ENCODE measurements at places on chromosomes 2 and 18.

DNA sequence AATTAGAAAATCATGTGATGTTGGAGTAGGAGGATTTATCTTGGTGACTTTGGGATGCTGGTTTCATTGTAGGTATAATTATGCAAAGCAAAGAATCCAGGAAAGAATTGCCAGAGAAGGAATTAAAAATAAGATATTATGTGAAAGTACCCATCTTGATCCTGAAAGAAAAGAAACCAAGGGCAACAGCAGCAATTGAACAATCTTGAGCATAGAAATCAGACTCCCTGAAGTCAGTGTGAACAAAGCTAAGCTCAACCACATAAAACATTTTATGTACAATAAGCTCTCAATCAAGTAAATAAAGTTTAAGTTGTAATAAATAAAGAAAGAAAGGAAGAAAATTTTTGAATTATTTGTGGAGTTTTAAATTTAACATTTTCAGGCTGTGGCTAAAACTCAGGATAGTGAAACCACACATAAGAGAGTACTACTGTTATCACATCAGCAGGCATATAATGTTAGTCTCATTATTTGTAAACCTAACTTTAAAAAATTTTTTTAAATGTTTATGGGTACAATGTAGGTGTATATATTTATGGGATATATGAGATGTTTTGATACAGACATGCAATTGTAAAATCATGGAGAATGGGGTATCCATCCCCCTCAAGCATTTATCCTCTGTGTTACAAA lies 32.8 kb upstream of the GPR55 start:
- DNase-seq, result no peak

- DNase-seq, result no peak
These were observed 1377.2 kb upstream of the ZEB2 start for GRCh38 chr2:145897151-145897550.

DNA sequence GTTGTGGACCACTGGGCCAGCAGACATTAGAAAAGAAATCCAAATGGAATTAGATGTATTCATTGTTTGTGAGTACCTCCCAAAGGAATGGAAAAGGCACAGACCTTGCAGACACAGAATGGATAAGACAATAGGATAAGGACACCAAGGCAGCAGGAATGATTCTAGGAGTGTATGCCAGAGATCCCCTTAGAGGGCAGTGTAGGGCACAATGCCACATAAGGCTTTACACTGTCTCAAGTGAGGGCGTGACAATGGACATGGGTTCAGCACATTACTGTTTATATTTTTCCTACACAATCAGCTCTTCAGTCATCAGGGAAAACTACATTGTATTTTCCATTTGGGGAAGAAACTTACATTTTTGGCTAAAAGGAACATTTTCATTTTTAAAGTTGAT lies 250.9 kb downstream of the PTH2R start:
- DNase-seq, result no peak

GRCh38 chr2:232374356-232374755 lies 4.2 kb upstream of the ALPP start:
- no peak for DNase-seq

DNA sequence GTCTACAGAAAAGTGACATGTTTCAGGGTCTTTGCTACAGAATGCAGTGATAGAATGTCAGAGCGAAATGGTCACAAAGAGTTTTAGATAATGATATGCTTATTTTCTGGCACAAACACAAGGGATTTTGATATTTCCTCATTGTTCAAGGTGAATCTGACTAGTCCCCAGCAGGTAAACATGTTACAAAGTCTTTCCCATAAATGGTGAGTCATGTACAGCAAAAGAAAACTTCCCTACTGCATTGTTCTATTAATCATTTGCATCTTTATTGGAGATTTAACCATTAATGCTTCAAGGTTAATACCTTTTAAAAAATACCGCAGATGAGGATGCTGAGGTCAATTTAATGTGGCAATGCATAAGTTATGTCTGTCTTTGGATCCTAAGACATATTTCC lies 19.1 kb upstream of the TRIB2 start:
- DNase-seq, result no peak

- no peak for DNase-seq
These were observed 282.3 kb downstream of the BCL11A start for GRCh38 chr2:60271131-60271530.

- no peak for DNase-seq
These were observed 47.8 kb downstream of the TMX3 start for GRCh38 chr18:68667121-68667520.

- DNase-seq, result no peak
These were observed 17.2 kb downstream of the GPC1 start for GRCh38 chr2:240452462-240453256.

GRCh38 chr2:152432206-152432653 lies 97.3 kb downstream of the FMNL2 start:
- DNase-seq, result no peak

- no peak for DNase-seq
These were observed 257.3 kb downstream of the GLI2 start for GRCh38 chr2:120992791-120993555.

- no peak for DNase-seq
These were observed 1157.5 kb upstream of the ZEB2 start for GRCh38 chr2:145677371-145677770.

GRCh38 chr18:27423581-27423980 lies 238.5 kb upstream of the CHST9 start:
- DNase-seq, result no peak
